Stimulated activated CD8-positive, alpha-beta memory T cell treated with anti-CD3 and anti-CD28 coated beads, Interleukin-7, amount 100 ng/mL, for 1 hour (primary cell): ENCODE measurements at places on chromosomes 3 and 15.

- DNase-seq = no peak
These were observed 363.6 kb downstream of the PTPRG start for GRCh38 chr3:61924991-61925390.

GRCh38 chr3:11544412-11545181, 99.1 kb downstream of the VGLL4 start:
- no peak for DNase-seq

- DNase-seq = no peak
These were observed 20.6 kb downstream of the GRM2 start for GRCh38 chr3:51727500-51727899.

DNA sequence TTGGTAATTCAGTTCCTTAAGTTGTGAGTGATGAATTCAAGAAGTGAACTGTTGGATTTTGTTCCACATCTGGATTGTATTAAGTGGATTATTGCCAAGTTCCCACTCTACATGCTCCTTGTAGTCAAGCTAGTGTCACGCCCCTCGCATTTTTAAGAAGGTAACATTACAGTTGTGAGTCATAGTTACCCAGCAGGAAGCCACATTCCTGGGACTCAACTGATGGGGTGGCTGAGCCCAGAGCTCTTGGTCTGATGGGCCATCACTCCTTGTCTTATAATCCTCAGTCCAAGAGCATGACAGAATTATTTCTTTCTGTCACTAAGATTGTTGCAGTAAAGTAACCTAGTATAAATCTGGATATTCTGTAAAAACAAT, 102.7 kb downstream of the PTPRG start:
- no peak for DNase-seq

DNA sequence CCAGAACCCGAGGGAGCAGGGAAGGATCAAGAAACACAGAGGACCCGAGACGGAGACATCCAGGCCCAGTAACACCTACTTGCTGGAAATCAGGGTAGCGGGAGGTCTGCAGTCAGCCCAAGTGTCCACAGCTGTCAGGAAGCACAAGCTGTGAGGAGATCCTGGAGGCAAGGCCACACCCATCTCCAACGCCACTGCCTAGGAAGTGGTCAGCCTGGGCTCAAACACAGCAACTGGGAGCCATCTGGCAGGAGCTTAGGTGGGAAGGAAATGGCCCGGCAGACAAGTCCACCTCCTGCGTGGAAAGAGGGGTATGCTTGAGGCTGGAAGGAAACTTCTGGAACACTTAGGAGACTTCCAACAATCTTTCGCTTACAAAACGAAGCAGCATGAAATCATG, 407.1 kb downstream of the VPS13C start:
- DNase-seq = no peak

- no peak for DNase-seq
These were observed 77.6 kb upstream of the SNRPN start for GRCh38 chr15:24877174-24877573.

DNA sequence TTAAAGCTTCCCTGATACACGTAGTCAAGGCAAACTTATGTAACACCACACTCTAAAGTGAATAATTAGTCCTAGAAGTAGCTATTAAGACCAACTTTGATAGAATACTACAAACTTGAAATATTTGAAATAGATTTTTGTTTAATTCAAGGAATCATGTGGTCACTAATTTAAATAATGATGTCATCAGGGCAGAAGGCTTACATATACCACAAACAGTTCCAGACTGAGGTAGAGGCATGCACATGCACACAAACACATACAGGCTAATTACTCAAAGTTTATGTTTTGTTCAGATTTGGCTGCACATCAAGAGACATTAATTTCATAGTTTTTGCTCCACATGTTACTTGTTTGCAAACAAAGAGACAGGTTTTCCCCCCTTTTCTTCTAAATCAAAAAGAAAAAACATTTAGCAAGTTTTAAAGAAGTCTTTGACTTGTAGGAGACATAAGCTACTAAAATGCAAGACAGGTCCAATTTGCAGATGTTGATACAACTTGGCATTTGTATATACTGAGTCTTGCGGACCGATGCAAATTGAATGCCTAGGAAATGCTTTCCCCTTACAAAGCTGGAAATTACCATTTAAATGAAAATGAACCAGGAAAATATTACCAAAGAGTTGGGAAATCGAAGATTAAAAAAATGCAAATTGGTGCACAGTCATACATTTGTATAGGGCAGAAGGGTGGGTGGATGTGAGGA, 594.8 kb downstream of the MAGI1 start:
- no peak for DNase-seq

DNA sequence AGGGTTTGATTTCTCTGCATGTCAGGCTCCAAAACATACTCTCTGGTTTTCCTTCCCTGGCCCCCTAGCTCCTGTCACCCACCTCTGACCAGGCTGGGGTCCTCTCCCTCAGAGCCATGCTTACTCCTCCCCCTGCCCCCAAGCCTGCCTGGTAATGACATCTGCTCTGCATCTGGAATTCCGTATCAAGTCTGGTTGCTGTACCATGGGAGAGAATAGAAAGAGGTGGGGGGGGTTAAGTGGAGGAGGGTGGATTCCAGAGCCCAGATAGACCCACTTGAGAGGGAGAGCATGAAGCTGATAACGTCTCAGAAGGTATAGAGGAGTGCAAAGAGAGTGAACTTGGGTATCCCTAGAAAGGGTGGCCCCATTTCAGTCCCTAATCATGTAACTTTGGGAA, 4.2 kb downstream of the IGDCC4 start:
- no peak for DNase-seq

- no peak for DNase-seq
These were observed 455.3 kb upstream of the NR2F2 start for GRCh38 chr15:95875121-95875643.

DNA sequence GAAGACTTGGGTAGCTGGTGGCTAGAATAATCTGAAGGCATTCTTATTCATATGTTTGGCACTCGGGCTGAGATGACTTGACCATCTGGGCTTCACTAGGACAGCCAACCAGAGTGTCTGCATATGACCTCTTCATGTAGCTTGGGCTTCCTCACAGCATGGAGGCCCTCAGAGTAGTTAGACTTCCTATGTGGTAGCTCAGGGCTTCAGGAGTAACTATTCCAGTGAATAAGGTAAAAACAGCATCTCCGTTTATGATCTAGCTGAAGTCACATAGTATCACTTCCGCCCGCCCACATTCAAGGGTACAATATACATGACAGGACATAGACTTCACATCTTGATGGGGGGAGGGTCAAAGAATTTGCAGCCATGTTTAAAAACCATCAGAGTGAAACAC, 18.9 kb upstream of the CMTM8 start:
- no peak for DNase-seq

GRCh38 chr3:19506171-19506570, 357.9 kb downstream of the KCNH8 start:
- DNase-seq = no peak

DNA sequence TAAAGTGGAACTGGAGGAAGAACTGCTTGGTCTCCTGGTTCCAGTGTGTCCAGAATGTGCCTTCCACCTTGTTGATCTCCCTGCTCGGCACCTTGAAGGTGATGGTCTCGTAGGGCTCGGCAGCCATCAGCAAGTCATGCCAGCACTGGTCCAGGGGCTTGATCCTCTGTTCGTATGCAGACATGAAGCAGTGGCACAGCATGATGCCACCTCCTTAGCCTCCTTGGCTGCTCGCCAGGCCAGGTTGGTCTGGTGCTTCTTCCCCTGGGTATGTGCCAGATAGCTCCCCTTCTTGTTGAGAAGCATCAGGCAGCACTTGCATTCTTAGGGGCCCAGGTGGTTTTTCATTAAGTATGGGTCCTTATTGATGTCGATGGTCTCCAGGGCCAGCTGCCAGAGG, 17.8 kb upstream of the TXNRD3 start:
- no peak for DNase-seq

GRCh38 chr3:105542282-105543019, 175.7 kb downstream of the ALCAM start:
- no peak for DNase-seq

DNA sequence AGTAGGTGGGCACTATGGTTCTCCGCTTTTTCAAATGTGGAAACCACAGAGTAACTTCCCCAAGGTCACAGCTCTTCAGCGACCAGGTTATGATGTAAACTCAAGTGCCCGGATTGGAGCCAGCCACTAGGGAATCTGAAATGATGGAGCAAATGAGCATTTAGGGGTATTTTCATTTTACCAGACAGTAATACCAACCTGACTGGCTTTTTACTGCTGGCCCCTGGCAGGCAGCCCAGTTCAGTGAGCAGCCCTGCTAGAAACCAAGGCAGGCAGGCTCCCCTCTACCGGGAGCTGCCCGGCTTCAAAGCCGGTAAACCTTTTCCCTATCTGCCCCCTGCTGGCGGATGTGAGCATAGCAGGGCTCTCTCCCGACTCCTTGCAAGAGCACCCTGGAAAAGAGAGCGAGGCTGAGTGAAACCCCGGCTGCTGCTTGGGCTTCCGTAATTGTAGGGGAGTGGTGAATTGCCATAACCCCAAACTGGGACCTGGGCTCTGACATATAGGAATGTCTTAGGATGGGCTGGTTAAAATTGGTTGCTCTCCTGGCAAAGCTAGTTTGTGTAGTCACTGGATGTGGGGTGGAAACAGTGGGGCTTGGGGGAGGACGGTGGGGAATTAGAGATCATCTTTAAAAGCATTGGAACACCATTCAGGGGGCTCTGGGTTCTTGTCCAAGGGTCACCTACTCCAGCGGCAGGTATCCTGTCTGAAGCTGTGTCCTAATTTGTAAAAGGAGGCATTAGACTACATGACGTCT, 98.0 kb upstream of the TNFAIP8L3 start:
- peak; percentile 39 for DNase-seq

DNA sequence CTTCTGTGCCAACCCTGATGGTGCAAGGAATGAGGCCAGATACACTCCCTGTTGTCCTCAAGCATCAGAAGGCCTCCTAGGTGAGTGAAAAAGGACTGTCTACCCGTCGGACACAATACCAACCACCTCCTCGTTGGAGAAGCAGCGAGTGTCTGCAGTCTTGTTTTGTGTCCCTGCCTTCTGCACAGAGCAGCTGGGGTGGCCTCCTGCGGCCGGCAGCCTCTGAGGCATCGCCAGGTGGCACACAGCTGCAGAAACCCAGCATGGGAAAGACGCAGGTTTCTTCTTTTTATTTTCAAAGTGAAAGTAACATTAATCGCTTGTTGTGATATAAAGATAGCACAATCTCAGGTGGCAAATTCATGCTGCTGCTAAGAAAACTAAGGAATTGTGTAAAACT, 509.9 kb downstream of the OCA2 start:
- no peak for DNase-seq

DNA sequence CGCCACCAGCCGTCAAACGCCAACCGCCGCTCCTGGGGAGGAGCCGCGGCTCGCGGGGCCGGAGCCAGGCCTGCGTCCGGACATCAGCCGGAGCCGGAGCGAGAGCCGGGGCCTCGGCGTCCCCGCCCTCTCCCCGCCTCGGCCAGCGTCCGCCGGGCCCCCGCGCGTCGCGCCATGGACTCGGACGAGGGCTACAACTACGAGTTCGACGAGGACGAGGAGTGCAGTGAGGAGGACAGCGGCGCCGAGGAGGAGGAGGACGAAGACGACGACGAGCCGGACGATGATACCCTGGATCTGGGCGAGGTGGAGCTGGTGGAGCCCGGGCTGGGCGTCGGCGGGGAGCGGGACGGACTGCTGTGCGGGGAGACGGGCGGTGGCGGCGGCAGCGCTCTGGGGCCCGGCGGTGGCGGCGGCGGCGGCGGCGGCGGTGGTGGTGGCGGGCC, 359 bp downstream of the ARIH1 start:
- peak; percentile 5 for DNase-seq

DNA sequence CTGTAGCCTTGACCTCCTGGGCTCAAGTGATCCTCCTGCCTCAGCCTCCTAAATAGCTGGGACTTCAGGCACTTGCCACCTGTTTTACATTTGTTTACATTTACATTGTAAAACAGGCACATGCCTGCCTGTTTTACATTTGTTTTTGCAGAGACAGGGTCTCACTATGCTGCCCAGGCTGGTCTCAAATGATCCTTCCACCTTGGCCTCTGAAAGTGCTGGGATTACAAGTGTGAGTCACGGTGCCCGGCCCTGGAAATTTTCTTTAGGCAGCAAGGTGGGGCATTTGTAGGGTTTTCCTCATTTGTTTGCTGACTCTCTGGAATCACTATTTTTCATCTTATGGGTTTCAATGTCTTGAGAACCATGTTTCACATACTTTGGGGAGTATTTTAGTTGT, 25.0 kb downstream of the PIF1 start:
- DNase-seq = no peak

- DNase-seq = no peak
These were observed 1016.9 kb upstream of the ALCAM start for GRCh38 chr3:104349836-104350235.
